ENCODE measurements at places on chromosomes 3 and 15.

- DNase-seq, result no peak
Measured at GRCh38 chr15:88954431-88955277, 41.5 kb upstream of the MFGE8 start.

DNA sequence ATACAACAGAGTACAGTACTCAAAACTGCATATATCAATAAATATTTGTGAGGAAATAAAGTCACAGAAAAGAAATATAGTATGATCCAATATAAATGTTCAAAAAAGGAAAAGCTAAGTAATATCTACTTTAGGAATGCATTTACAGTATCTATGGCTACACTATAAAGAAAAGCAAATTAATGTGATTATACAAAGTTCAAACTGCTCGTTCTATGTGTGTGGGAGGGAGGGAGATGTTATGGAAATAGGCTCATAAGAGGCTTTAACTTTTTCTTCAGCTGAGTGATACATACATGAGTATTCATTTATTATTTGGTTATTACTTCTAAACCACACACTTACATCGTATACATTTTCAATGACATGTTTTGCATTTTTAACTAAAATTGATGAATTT lies 377.7 kb upstream of the AGTR1 start:
- DNase-seq, result no peak

GRCh38 chr15:90679959-90680358 lies 37.2 kb upstream of the BLM start:
- DNase-seq, result no peak

GRCh38 chr15:36951731-36952247 lies 148.6 kb downstream of the MEIS2 start:
- DNase-seq, result no peak

- no peak for DNase-seq
Measured at GRCh38 chr3:193641440-193641775, 48.4 kb downstream of the OPA1 start.

GRCh38 chr3:193594946-193595689 lies 2.1 kb downstream of the OPA1 start:
- DNase-seq, result no peak
